Stimulated activated CD4-positive, alpha-beta T cell treated with anti-CD3 and anti-CD28 coated beads, Interleukin-1b, Interleukin-23, amount 100 ng/mL, for 1 hour (primary cell): ENCODE measurements at places on chromosomes 4 and X.

- no peak for DNase-seq
Observed at GRCh38 chr4:15238720-15239119, 189.1 kb upstream of the C1QTNF7 start.

- DNase-seq: no peak
Observed at GRCh38 chrX:119685225-119686066, 7.5 kb downstream of the SEPTIN6 start.

DNA sequence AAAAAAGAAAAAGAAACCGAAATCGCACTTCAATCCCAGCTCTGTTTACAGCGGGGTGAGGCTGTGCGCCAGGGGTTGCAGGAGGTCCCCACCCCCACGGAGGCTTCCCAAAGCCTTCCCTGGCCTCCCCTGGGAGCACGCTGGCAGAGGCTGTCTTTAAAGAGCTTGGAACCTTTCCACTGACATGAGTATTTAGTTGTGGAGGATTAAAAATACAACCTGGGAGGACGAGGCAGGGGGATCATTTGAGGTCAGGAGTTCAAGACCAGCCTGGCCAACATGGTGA is 69.1 kb downstream of the PPP2R2C start:
- DNase-seq: no peak

- DNase-seq: no peak
Observed at GRCh38 chr4:15003891-15004738, 1.8 kb downstream of the CPEB2 start.

DNA sequence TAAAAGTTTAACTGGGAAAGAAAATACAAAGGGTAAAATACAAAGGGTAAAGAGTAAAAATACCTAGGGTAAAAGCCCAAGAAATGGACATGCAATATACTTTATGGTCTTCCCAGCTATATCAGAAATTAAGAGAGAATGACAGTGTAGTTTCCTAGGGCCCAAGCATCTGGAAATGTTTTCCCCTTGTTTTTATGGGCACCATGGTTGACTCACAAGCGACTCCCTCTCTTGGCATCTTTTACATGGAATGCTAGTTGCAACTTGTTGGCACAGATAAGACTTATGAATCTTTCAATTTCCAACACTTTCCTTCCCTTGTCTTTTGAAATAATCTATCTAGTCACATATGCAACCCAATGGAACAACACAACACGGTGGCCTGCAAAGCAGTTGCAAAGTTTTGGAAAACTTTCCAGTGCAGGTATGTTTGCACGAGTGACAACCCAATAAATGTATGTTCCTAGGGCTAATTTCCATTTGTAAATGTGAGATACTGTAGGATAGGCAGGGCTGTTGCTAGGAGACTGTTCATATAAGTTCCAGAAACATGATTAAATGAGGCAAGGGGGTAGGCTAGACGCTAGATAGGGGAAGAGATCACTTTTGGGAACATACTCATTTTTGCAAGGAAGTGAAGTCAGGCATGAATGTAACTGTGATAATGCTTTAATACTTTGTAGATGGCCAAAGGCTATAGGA is 36.4 kb upstream of the CWH43 start:
- DNase-seq: no peak

DNA sequence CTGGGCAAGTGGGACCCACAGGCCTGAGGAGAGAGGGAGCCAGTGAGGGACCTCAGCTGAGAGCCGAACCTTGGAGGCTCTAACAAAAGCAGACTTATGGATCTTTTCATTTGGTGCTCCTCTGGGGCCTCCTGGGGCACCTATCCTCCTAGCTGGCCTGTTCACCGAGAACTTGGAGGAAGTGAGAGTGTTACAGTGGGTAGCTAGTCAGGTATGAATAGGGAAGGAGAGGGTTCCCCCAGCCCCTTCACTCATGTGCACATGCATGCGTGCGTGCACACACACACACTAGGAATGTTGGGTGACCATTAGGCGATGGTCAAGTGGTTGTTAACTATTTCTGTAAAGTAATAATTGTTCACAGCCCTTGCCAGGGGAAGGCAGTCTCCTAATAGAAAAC is 18.6 kb upstream of the TMEM185A start:
- DNase-seq: no peak

- no peak for DNase-seq
Observed at GRCh38 chr4:7828011-7828720, 111.5 kb downstream of the AFAP1 start.

GRCh38 chr4:146235654-146236177 is 21.4 kb downstream of the REELD1 start:
- DNase-seq: no peak

GRCh38 chr4:182547435-182547834 is 304.2 kb downstream of the TENM3 start:
- no peak for DNase-seq

GRCh38 chr4:12399781-12400180 is 971.1 kb upstream of the HS3ST1 start:
- DNase-seq: no peak

- no peak for DNase-seq
Observed at GRCh38 chr4:168863719-168864647, 146.1 kb downstream of the CBR4 start.

DNA sequence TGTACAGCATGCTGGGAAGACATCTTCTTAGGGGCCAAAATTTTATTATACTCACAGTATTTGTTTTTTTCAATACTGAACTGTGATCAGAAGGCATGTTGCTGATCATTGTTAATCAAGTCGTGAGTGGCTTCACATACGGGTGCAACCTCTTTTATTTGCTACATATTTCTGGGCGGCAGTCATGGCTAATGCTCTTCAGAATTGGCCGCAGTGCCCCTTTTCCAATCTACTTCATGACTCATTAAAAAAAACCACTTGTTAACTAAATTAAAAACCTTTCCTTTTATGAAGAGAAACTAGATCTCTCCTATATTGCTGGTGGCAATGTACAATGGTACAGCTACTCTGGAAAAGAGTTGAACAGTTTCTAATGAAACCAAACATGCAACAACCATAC is 101.5 kb upstream of the C1GALT1C1 start:
- DNase-seq: no peak

- DNase-seq: no peak
Observed at GRCh38 chr4:2944091-2944482, 19.1 kb downstream of the NOP14 start.

- DNase-seq: no peak
Observed at GRCh38 chrX:135114392-135114791, 5.9 kb downstream of the ETDB start.

DNA sequence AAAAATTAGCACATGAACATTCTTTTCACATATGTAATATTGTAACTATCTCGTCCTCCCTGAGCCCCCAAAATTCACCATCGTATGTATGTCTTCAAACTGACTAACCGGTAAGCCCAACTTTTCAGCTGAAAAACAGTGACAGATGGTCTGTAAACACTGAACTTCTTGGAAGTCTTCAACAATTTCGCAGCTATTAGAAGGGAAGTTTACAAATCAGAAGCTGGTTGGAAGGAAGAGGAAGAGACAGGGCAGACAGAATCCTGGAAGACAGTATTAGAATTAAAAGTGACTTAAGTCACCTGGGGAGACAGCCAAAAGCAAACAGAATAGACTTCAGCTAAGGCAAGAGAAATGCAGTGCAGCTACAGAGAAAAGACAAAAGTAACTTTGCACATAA is 858.4 kb downstream of the ADGRL3 start:
- no peak for DNase-seq

GRCh38 chr4:166162327-166162726 is 289.3 kb downstream of the TLL1 start:
- no peak for DNase-seq

- DNase-seq: no peak
Observed at GRCh38 chrX:24260842-24261550, 52.9 kb downstream of the SUPT20HL2 start.

DNA sequence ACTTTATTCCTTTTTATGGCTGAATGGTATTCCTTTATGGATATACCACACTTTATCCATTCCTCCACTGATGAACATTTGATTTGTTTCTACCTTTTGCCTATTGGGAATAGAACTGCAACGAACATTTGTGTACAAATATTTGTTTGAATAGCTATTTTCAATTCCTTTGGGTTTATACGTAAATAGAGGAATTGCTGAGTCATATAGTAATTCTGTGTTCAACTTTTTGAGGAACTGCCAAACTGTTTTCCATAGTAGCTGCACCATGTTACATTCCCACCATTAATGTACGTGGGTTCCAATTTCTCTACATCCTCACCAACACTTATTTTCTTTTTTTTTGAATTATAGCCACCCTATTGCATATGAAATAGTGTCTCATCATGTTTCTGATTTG is 156.5 kb upstream of the ATP6AP2 start:
- no peak for DNase-seq

GRCh38 chr4:71713611-71714203 is 70.2 kb downstream of the GC start:
- DNase-seq: no peak

- DNase-seq: no peak
Observed at GRCh38 chrX:45774961-45775360, 574.3 kb upstream of the DIPK2B start.

DNA sequence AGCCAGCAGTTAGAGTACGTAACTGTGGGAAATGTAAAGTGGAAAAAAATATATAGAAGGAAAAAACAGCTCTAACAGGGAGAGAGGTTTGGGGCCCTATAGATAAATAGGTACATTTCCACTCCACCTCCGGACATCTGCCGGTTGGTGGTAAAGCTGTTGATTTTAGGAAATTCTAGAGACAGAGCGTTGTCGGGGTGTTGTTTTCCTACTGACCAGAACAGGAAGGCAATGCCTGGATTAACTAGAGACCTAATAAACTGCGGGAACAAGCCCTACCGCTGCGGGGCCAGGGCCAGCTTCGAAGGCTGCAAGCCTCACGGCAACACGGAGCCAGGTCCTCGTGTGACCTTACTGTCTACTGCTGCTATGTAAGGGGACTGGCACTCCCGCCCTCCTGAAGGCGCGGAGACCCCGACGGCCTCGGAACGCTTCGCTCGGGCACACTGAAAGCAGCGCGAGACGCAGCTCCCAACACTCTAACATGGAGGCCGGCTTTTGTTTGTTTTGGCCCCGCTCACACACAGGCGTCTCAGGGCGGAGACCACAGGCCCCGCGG is 702 bp upstream of the CDKN2AIP start:
- DNase-seq: no peak
